ENCODE measurements at places on chromosomes 1 and 21.
A peak's percentile ranks its signal among the peaks of the same experiment; 100 is the strongest.

GRCh38 chr21:44881198-44881872, 7.8 kb upstream of the PTTG1IP start:
- DNase-seq: peak; percentile 73

DNA sequence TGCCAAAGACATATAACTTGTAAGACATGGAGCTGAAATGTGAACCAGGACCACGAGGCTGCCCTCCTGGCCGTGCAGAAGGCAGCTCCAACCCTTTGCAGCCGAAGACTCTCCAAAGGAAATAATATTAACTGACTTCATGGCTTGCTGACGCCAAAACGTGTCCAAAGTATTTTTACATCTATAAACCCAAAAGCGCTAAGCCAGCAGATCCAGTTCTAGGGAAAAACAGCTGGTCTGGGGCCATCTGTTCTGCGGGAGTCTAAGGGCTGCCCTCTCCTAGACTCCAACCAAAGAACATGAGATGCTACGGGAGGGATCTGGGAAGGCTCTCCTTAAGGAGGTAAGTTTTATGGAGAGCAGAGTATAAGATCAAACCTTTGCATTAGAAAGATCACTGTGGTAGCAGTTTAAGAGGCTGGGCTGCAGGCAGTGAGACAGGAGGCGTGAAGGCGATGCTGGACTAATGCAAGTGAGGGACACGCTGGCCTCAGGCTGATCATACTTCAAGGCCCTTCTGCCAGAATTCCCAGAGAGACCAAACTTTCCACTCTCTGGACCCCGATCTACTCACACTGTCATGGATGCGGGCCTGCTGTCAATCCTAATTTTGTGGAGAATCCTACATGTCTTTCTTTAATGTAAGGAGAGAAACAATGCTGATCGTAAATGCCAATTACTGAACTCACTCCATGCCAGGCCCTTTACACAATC, 1.2 kb downstream of the TMEM53 start:
- no peak for DNase-seq

DNA sequence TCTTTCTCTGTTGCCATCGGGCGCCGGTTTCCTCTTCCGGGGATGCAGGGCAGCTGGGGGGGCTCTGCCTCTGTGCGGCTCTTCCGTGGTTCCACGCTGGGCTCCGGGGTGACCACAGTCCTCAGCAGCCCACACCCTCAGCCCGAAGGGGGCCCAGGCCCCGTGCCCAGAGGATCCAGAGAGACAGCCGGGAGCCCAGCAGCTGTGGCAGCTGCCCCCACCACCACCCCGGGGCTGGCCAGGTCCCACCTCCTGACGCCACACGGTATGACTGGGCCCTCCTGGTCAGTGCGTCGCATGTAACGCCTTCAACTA, 172.2 kb downstream of the PRDM16 start:
- DNase-seq: no peak

DNA sequence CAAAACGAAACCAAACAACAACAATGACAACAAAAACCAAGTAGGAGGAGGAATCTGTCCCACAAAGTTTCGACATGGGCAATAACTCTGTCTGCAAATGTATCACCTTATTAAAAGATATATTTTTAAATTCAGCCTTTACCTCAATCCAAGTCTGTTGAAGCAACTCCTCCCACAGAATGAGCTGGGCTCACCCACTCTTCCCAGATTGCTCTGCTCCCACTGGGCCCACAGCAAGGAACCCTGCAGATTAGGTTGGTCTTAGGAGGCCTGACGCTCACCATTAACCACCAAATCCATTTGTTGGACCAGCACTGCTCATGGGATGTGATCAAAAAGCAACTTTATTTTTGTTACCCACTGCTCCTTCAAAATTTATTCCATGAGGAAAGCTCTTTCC, 114.7 kb upstream of the CDC42BPA start:
- no peak for DNase-seq

DNA sequence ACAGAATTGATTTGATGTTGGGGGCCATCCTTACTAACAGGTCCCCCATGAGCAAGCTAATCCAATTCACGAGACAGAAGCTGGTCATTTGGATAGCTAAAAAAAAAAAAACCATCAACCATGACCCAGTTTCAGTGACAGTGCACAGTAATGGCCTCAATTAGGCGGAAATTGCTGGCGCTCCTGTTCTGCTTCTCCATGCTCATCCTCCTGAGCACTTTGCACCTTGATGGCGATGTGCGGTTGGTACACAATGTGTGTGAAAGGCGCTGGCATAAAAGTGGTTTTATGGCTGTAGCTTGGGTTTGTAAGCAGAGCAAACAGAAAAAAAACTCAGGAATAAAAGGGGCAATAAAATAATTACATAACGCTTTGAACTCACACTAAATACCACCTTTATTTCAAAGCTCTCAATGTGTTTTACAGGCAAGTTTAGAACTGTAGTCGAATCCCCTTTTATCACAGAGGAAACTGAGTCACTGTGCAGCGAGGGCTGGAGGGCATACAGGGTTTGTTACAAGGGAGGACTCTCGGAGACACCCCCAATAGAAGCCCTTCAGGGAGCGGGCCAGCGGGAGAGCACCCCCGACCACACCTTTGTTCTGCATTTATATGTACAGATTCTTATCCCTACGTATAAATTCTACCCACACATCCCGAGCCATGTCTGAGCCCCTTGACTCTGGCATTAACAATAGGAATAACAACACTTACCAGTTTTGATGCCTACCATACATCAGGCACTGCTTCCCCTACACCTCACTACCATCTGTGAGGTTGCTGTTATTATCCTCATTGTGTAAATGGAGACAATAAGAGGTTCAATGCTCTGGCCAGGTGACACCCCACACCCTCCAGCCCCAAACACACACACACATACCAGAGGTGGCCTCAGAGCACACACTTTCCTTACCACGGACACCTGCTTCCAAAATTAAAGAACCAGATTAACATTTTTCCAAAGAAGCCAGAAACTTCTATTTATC, 213.5 kb upstream of the IRF2BP2 start:
- DNase-seq: no peak

GRCh38 chr1:192675716-192676115, 39.8 kb downstream of the RGS13 start:
- no peak for DNase-seq

GRCh38 chr1:58318157-58319005, 228.1 kb downstream of the OMA1 start:
- no peak for DNase-seq

DNA sequence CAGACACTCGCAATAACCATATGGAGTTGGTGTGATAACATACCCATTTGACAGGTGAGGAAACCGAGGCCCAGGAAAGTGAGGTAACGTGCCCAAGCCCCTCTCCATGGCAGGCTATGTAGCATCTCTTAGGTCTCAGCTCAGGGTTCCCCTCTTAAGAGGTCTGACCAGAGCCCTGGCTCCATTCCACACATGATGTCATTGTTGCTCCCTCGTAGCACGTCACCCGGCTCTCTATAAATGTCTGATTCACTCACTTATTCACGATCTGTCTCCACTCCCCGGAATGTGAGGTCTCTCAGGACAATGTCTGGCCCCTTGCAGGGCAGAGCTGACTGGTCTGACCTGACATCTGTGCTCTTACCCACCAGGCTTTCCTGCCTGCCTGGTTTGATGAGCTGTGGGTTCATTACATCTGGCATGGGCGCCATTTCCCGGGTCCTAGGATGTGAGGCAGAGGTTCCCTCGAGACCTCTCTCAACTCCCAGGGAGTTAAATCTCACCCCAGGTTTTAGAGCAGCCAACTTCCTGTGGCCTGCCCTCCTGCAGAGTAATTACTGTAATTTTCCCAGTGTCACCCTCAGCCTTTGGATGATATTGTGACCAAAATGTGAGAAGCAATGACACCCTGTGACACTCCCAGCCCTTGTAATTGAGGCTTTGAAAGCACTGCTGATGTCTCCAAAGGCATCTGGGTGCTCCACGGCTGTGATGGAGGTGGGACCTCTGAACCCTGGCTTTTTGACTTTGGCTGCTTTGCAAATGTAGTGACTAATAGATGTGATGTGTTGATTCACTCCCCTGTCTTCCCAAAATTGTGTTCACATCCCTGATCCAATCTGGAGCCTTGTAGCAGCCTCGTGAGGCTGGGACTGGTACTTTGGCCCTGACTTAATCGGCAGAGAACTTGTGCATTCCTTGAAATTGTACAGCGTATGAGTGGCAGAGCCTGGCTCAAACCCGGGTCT, 10.6 kb downstream of the ACTL8 start:
- DNase-seq: peak; percentile 92

GRCh38 chr1:208909011-208909984, 665.1 kb upstream of the PLXNA2 start:
- no peak for DNase-seq

GRCh38 chr1:44059664-44060355, 28.5 kb upstream of the SLC6A9 start:
- DNase-seq: peak; percentile 12

- DNase-seq: no peak
Measured at GRCh38 chr21:37749132-37749531, 167.1 kb downstream of the KCNJ6 start.

DNA sequence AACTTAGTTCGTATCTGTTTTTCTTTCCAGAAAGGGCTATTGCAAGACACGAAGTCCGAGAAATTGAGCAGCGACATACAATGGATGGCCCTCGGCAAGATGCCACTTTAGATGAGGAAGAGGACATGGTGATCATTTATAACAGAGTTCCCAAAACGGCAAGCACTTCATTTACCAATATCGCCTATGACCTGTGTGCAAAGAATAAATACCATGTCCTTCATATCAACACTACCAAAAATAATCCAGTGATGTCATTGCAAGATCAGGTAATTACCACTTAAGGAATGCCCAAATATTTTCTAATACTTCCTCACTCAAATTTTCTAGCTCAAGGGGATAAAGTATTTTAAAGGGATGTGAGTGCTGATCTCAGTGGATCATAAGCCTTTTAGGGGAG, 158.5 kb downstream of the HS2ST1 start:
- no peak for DNase-seq

- peak; percentile 79 for DNase-seq
Measured at GRCh38 chr1:172429331-172430127, 9.0 kb downstream of the C1orf105 start.

GRCh38 chr1:167344112-167344511, 123.4 kb downstream of the POU2F1 start:
- DNase-seq: peak; percentile 90

DNA sequence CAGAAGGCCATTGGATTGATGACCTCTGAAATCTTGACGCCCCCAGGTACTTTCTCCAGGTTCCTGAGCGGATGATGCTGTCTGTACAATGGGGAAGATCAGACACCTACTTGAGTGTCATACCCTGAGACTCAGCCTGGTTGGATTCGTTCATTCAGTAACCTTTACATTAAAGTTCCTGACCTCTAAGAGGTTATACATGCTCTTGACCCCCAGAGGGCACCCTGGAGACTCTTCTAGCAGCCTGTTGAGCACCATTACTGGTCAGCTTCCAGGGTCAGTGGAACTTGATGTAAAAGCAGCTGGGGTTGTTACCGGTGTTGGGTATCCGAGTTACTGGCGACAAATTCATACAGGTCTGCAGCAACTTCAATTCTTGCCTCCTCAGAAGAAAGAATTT, 114.3 kb upstream of the ZNF678 start:
- DNase-seq: no peak

- DNase-seq: no peak
Measured at GRCh38 chr1:1793481-1794244, 15.4 kb upstream of the NADK start.

- DNase-seq: peak; percentile 60
Measured at GRCh38 chr1:11650331-11650991, 3.8 kb downstream of the FBXO2 start.

DNA sequence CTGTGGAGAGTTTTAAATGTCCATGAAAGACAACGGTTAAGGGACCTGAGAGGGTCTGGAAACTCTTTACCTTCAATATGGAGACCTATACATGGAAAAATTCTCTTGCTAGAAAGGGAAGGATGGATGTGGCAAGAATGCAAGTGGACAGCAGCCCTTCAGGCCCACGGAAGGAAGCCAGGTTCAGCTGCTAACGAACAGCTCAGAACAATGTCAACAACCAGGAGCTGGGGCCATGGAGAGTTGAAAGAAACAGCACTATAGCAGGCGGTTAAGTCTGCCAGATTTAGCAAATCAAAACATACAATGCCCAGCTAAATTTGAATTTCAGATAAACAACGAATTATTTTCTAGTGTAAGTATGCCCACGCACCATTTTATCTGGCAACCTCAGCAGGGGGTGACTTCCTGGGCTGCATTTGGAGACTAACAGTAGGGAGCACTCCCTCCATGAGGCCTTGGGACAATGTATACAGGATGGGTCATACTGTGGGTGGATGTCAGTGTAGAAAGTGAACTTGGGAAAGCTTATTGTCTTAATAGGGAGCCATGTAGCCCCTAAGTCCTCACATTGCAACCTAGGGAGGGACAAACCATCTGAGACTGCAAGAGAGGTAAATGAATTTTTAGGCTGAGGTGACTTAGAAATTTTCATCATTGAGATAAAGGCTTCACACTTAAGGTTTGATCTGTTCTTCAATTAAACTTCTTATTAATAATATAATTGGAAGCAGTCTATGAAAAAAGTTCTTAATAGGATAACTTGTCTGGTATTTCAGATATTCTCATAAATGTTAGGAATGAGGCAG, 7.8 kb upstream of the H3-3A start:
- no peak for DNase-seq

- no peak for DNase-seq
Measured at GRCh38 chr1:218262259-218262658, 22.8 kb upstream of the RRP15 start.

- no peak for DNase-seq
Measured at GRCh38 chr1:210257698-210258529, 25.3 kb downstream of the SERTAD4 start.

GRCh38 chr1:94279038-94279437, 41.7 kb upstream of the ARHGAP29 start:
- no peak for DNase-seq

DNA sequence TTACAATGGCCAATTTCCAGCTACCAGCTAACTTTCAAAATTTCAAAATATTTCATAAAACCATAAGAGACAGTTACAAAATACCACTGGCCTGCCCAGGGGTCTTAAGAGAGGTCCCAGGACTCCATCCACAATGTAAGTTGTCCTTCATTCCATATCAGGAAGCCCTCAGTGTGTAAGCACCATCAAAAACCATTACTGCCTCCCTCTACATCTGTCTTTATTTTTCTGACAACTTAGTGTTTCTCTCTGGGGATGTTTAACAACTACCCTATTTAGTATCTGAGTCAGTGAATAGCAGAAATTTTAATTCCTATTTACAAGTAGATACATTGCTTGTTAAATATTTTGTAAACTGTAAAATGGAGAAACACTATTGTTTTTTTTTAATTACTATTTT, 339.3 kb upstream of the ADAMTS5 start:
- no peak for DNase-seq

GRCh38 chr1:151514366-151514765, 3.2 kb downstream of the CGN start:
- no peak for DNase-seq

DNA sequence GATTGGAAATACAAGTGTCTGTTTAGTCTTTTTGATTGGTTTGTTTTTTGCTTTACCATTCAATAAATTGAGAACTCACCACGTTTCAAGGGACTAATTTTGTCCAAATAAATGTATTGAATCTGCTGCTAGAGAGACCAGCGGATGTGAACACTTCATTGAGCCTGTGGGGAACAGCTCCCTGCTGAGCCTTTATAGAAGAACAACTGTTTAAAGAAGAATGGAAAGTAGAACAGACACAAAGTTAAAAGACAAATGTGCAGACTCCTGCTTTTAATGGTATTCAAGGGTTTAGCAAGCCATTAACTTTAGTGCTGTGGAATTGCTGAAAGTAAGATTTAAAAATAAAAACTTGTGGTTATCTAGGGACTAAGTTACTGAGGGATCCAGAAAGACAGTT, 817.7 kb upstream of the B3GALT2 start:
- DNase-seq: peak; percentile 30

- no peak for DNase-seq
Measured at GRCh38 chr1:103145449-103145848, 37.1 kb upstream of the COL11A1 start.

All from astrocyte of the spinal cord (primary cell).